ENCODE measurements at places on chromosomes 4 and X.

DNA sequence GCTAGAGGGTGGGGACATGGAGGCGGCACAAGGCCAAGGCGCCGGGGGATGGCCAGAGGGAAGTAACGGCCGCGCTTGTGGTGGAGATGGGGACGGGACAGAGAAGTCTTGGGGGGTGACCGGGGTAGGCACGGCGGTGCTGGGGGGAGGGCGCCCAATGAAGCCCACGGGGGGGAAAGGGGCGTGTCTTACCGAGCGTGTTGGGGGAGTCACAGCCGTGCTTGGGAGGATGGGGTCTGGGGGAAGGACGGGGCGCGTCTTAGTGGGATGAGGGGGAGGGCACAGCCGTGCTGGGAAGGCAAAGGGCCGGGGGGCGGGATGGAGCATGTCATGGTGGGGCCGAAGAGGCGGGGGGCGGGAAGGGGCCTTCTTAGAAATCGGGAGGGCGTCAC, 952 bp downstream of the ARSD start:
- peak; percentile 83 for DNase-seq

DNA sequence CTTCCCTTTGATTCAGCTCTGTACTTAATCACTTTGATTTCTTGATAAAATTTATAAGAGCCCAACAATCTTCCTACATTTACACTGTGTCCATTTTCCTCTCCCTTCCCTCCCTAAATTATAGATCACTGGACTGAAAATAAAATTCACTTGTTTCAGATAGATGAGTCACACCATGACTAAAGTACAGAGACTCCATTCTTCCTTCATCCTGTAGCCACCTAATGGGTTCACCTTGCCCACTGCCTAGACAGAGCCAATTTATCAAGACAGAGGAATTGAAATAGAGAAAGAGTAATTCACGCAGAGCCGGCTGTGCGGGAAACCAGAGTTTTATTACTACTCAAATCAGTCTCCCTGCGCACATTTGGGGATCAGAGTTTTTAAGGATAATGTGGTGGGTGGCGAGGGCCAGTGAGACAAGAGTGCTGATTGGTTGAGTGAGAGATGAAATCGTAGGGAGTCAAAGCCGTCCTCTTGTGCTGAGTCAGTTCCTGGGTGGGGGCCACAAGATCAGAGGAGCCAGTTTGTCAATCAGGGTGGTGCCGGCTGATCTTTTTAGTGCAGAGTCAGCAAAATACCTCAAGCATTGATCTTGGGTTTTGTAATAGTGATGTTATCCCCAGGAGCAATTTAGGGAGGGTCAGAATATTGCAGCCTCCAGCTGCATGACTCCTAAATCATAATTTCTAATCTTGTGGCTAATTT, 71.3 kb upstream of the MED14 start:
- DNase-seq, result no peak

- peak; percentile 86 for DNase-seq
Measured at GRCh38 chrX:110450050-110450449, 91.4 kb downstream of the RTL9 start.

- DNase-seq, result no peak
Measured at GRCh38 chr4:17851959-17852358, 41.2 kb downstream of the NCAPG start.

DNA sequence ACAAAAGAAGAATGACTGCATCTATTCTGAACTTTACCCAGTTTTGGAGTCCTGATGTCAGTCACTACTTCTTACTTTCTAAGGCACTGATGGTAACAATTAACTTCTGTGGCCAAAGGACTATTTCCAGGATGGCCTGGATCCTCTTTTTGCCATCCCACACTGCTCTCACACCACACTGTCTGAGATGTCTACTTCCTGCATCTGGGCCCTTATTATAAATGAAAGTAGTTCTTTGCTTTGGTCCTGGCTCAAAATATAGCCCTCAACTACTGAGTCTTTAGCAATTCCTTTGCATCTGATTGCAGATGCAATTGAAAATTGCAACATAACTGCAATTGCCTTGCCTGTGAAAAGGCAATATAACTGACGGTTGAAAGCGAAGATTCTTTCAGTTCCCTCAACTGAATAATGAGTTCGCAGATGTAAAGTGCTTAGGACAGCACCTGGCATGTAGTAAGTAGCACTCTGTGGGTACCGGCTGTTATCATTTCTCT, 44.2 kb downstream of the COQ2 start:
- DNase-seq, result no peak

GRCh38 chrX:16807976-16808542, 21.8 kb downstream of the TXLNG start:
- DNase-seq, result no peak

DNA sequence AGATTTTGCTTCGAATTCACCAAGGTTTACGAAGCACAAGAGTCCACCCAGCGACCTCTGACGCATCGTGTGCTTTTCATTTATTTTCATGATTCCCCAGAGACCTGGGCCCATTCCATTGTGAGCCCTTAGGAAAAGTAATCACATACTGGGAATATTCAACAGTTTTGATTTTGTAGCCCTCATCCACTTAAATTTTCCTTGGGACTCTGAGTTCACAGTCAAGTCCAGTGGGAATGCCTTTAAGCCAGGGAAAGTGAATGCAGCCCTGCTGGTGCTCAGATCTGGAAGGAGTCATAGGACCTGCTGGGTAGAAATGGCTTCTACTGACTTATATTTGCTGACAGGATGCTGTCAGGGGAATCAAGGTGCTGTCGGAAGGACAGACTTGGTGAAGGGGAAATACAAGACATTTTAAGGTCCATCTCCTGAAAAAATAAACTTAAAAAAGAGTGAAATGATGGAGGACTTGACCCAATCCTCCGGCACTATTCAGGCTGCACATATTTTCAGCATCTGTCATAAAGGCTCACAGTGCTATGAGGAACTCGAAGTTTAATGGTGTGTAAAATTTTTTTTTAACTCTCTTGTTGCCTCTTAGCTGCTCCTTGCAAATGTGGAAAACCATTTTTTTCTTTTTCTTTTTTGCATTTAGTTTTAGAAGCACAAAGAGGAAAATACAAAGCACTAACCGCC, 204.9 kb downstream of the MID1 start:
- no peak for DNase-seq

- DNase-seq, result no peak
Measured at GRCh38 chr4:80101071-80101791, 28.2 kb upstream of the ANTXR2 start.

GRCh38 chrX:25034889-25035288, 19.1 kb upstream of the ARX start:
- no peak for DNase-seq

GRCh38 chr4:23970201-23970850, 80.5 kb upstream of the PPARGC1A start:
- no peak for DNase-seq

DNA sequence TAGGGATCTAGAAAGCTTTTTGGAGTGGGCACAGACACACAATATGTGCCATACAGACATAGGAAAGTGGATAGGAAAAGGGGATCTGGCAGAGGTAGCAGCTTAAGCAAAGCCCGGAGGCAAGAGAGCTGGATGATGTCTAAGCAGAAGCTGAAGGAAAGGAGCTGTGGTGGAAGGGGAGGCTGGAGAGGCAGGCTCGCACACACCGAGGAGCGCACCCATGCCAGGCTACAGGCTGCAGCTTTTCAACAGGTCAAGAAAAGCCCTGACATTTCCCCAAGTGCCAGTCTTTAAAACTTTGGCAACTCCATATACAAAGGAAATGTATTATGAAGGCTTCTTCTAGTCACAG, 67.4 kb downstream of the SOWAHB start:
- no peak for DNase-seq

GRCh38 chrX:154987940-154988339, 34.6 kb downstream of the F8 start:
- DNase-seq, result no peak

GRCh38 chrX:119690921-119691716, 1.8 kb downstream of the SEPTIN6 start:
- no peak for DNase-seq

DNA sequence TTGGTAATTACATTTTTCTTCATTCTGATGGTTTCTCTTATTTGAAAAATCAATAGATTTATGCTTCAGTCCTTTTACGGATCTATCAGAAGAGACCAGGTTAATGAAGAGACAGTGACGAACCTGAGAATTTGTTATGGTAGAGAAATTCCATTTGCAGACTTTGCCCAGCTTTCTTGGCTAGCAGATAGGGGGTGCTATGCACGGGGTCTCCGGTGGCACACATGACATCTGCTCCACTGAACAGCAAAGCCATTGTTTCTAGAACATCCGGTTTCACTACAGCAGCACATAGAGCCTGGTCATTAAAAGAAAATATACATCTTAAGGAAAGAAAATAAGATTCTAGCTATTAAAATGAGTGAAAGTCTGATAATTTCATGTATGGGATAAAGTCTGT, 85.1 kb downstream of the ARAP2 start:
- no peak for DNase-seq

DNA sequence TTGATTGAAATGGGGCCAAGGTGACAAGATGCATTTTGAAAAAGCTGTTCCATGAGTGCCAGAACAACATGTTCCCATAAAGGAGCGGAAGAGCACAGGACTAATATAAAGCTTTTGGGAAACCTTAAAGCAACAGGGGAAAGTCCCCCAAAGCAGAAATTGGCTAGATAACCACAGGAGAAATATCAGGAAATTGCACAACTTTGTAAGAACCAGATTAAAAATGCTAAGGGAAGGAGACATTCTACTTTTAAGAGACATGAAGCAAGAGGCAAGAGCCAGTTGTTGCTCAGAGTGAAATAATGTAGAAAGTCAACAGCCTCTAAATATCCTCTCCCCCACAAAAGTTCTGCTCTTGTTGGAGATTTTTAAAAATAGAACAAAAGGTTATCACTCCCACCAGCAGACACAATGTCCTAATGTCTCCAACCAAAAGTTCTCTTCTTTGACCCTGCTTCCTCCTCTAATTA, 85.2 kb upstream of the LNX1 start:
- no peak for DNase-seq

GRCh38 chr4:73801692-73802091, 34.8 kb upstream of the CXCL6 start:
- no peak for DNase-seq

DNA sequence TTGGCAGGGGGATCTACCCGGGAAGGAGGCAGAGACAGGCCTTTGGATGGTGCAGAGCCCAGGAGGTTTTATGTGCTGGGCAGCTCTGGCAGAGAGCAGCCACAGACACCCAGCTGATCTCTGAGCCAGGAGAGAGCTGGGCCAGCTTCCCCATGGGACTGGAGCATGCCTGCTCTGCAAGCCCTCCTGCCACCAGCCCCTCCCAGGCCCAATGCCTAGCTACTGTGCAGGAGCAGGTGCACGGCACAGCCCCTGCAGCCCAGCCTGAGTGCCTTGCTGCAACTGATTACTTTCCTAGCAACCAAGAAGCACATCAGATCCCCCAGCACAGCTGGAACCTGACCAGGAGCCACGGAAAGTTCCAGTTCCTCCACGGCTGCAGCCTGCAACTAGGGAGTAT, 57.8 kb upstream of the BEND2 start:
- no peak for DNase-seq

- DNase-seq, result no peak
Measured at GRCh38 chrX:46735622-46736021, 23.3 kb downstream of the SLC9A7 start.

- no peak for DNase-seq
Measured at GRCh38 chrX:78237127-78237526, 90.3 kb downstream of the CYSLTR1 start.

GRCh38 chr4:130646886-130647285, 1550.9 kb downstream of the C4orf33 start:
- no peak for DNase-seq

- no peak for DNase-seq
Measured at GRCh38 chrX:49041744-49042580, 1.2 kb downstream of the TFE3 start.

GRCh38 chr4:149296084-149296483, 519.6 kb downstream of the IQCM start:
- DNase-seq, result no peak

GRCh38 chr4:1376391-1376840, 29.4 kb downstream of the UVSSA start:
- DNase-seq, result peak; percentile 74

GRCh38 chr4:175773566-175773965, 38.5 kb downstream of the GPM6A start:
- no peak for DNase-seq

DNA sequence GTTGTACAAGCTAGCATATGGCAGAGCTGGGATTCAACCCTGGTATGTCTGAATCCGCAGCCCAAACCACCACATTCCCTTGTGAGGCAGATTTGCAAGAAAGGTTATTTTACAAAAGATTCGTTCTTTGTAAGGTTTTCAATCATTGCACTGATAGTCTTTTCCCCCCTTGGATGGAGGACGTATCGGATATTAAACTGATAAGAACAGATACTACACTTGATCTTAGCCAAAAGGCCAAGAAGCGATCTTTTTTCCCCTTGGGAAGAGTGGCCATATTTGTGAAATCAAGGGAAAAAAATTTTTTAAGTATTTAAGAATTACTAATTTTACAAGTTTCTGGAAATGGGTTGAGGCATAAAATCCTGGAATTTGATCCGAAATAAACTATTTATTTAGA, 34.4 kb upstream of the MSMO1 start:
- DNase-seq, result no peak

GRCh38 chrX:11588097-11588496, 77.6 kb downstream of the ARHGAP6 start:
- DNase-seq, result no peak

DNA sequence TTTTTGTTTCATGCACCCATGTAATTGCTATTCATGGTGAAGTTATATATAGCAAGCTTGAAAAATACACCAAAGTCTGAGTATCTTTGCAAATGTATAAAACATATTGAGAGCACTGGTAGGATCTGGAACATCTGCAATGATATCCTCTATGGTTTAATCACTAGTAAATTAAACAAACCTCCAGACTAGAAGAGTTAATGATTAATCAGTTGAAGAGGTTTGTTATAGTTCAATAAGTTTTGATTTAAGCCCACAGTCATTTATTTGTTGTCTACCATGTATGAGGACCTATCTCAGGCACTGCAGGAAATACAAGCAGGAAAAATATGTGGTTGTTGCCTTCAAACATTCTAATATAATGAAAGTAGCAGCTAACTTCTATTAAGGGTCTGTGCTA, 16.5 kb downstream of the CYBB start:
- DNase-seq, result no peak

DNA sequence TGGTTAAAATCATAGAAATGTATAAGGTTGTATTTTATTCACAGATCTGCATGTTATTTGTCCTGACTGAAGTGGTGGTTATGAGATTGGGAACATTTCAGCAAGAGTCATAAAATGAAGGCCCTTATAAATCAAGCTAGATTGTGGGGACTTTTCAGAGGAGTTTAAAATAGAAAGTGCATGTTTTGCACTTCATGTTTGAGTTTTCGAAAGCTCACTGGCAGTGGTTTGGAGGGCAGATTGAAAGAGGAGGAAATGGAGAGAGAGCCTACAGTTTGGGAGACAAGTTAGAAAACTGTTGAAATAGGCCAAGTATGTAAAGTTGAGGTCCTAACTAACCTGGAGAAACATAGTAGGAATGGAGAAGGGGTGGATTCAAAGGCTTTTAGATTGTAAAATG, 124.9 kb downstream of the KDM6A start:
- DNase-seq, result no peak
